NCI-H69 (cell line): ENCODE measurements at places on chromosomes 4 and X.

DNA sequence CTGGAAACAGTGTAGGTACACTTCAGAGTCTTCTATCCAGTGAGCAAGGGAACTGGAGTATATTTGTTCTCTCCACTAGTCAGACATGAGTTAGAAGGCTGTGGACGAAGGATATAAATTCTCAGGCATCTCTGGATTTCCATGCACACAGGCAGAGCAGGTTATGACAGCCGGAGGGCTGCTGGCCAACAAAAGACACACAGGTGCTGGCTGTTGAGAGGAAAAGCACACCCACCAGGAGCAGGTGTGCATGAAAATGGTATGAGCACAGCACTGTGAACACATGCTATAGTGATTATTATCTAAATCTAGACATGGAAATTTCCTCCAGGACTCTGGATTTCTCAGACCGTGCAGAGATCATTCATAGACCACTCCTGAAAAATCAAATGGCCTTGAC, 444.7 kb upstream of the RPS6KA3 start:
- no peak for DNase-seq

- no peak for DNase-seq
These were observed 7.2 kb downstream of the IL15 start for GRCh38 chr4:141643557-141643956.

GRCh38 chrX:2345562-2345961, 155.2 kb downstream of the DHRSX start:
- DNase-seq, result no peak

- DNase-seq, result peak; percentile 67
These were observed 415.0 kb downstream of the CCSER1 start for GRCh38 chr4:90542216-90542615.

DNA sequence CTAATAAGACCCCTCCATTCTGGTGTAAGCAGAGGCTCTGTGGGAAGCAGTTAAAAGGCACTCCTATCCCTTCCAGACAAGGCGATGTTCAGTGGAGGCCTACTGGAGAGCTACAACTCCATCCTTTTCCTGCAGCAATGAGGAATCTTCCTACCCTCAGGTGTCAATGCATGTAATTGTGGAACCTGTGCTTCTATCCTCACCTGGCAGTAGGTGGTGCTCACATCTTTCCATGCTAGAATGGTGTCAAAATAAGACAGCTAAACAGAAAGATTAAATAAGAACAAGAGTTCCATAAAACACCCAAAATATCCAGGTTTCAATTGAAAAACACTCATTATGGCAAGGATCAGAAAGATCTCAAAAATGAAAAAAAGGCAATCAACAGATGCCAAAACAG, 224.6 kb downstream of the IL15 start:
- DNase-seq, result peak; percentile 20

GRCh38 chrX:119880552-119881437, 9.2 kb downstream of the NDUFA1 start:
- peak; percentile 60 for DNase-seq

DNA sequence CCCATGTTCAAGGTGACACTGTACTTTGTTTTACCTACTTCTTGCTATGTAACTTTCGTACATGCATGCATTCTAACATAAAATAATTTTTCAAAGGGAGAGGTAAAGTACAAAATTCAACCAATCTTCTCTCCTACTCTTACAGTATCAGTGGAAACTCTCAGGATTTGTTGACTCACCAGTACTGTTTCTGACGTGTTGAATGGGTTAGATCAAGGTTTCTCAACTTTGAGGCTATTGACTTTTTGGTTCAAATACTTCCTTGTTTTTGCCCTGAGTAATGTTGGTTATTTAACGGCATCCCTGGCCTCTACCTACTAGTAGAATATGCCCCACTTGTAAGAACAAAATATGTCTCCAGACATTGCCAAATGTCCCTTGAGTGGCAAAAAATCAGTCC, 94.6 kb upstream of the SMAD1 start:
- DNase-seq, result no peak

GRCh38 chrX:97860226-97860625, 976.5 kb downstream of the RPA4 start:
- no peak for DNase-seq
